ENCODE measurements at places on chromosomes 16 and 17.
A peak's percentile ranks its signal among the peaks of the same experiment; 100 is the strongest.

- H3K27me3 ChIP-seq = no peaks in the 10 kb centered on the region
- peak; percentile 55 for DNase-seq
- H3K4me3 ChIP-seq = no peak overlapping the region
- H3K4me1 ChIP-seq = peaks cover 21% of the 10 kb centered on the region
- H3K27ac ChIP-seq = no peak overlapping the region
Measured at GRCh38 chr17:57440522-57441269, 184.4 kb downstream of the MSI2 start.

- DNase-seq = no peak
- no peak overlapping the region for H3K27ac ChIP-seq
- no peaks in the 10 kb centered on the region for H3K36me3 ChIP-seq
- H3K27me3 ChIP-seq = no peaks in the 10 kb centered on the region
- no peaks in the 10 kb centered on the region for H3K4me1 ChIP-seq
Measured at GRCh38 chr17:9968008-9968407, 62.9 kb upstream of the RCVRN start.

- no peak overlapping the region for H3K27ac ChIP-seq
- no peaks in the 10 kb centered on the region for H3K27me3 ChIP-seq
- H3K4me1 ChIP-seq = no peaks in the 10 kb centered on the region
- DNase-seq = no peak
Measured at GRCh38 chr16:79124016-79124756, 476.4 kb downstream of the MAF start.

DNA sequence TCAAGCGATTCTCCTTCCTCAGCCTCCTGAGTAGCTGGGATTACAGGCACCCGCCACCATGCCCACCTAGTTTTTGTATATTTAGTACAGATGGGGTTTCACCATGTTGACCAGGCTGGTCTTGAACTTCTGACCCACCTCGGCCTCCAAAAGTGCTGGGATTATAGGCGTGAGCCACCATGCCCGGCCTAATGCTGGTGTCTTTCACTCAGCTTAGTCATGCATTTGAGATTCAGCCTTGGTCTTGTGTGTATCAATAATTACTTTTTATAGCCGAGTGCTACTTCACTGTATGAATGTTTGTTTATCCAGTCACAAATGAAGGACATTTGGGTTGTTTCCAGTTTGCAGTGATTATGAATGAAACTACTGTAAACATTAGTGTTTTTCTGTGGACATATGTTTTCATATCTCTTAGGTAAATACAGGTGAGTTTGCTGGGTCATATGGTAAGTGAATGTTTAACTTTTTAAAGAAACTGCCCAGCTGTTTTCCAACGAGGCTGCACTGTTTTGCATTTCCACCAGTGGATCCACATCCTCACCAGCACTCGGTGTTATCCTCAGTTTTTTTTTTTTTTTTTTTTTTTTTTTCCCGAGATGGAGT, 11.0 kb upstream of the PLCG2 start:
- DNase-seq = no peak
- H3K27ac ChIP-seq = no peak overlapping the region
- H3K27me3 ChIP-seq = no peaks in the 10 kb centered on the region
- no peaks in the 10 kb centered on the region for H3K4me1 ChIP-seq

DNA sequence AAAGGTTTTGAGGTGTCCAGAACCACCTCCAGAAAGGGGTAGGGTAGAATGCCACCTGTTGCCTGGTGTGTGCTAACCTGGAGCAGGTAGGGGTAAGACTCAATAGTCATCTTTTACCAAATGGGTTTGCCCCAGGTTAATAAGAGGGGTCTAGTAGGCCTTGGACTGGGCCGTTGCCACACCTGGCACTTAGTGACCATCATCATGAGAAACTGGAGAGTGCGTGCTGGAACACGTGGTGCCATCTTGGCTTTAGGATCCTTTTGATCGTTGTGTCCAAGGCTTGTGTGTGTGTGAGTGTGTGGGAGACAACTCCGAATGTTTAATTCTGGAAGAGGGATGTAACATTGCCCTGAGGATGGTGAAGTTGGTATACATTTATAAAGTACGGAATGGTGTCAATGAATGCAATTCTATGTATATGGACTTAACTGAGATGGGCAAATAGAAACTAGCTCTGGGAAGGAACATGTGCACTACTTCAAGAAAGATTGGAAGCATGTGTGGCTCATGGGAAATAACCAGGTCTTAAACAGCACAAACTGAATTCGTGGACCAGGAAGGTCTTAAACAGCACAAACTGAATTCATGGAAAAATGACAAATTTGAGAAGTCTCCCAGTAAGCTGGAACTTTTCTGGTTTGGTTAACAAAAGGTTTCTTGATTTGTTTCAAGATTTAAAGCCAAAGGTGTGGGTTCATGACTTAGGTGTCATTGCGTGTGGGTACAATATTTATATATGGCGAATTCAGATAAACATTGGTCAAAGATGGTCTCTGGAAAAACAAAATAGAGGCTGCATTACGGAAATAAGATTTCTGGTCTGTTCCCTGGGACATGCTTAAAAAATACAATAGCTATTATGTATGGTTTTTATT, 7.2 kb downstream of the FUS start:
- peaks cover 11% of the 10 kb centered on the region for H3K4me1 ChIP-seq
- no peaks in the 10 kb centered on the region for H3K27me3 ChIP-seq
- DNase-seq = no peak

GRCh38 chr16:89921131-89921701, 1.9 kb upstream of the TUBB3 start:
- DNase-seq = no peak
- H3K4me1 ChIP-seq = peaks cover 41% of the 10 kb centered on the region
- H3K36me3 ChIP-seq = no peaks in the 10 kb centered on the region
- no peaks in the 10 kb centered on the region for H3K27me3 ChIP-seq
- no peak overlapping the region for H3K4me3 ChIP-seq
- peak overlapping the region; percentile 99 for H3K27ac ChIP-seq

- H3K4me1 ChIP-seq = no peaks in the 10 kb centered on the region
- DNase-seq = no peak
- H3K4me3 ChIP-seq = no peak overlapping the region
- H3K27me3 ChIP-seq = no peaks in the 10 kb centered on the region
- H3K27ac ChIP-seq = no peak overlapping the region
- no peaks in the 10 kb centered on the region for H3K36me3 ChIP-seq
Measured at GRCh38 chr16:62549875-62550274, 513.6 kb upstream of the CDH8 start.

- peak; percentile 44 for DNase-seq
- H3K4me3 ChIP-seq = no peak overlapping the region
- peaks cover 18% of the 10 kb centered on the region for H3K4me1 ChIP-seq
- H3K27me3 ChIP-seq = no peaks in the 10 kb centered on the region
Measured at GRCh38 chr16:4404247-4404966, 12.0 kb downstream of the CORO7 start.

- DNase-seq = no peak
- H3K27me3 ChIP-seq = no peaks in the 10 kb centered on the region
- H3K4me1 ChIP-seq = peaks cover 21% of the 10 kb centered on the region
- H3K27ac ChIP-seq = peak overlapping the region; percentile 66
Measured at GRCh38 chr17:4987767-4988567, 492 bp upstream of the CAMTA2 start.

GRCh38 chr16:9112166-9112843, 20.9 kb downstream of the HAPSTR1 start:
- H3K27ac ChIP-seq = no peak overlapping the region
- peaks cover 56% of the 10 kb centered on the region for H3K4me1 ChIP-seq
- no peaks in the 10 kb centered on the region for H3K27me3 ChIP-seq
- H3K4me3 ChIP-seq = no peak overlapping the region

GRCh38 chr16:85136702-85137322, 24.5 kb upstream of the CIBAR2 start:
- H3K36me3 ChIP-seq = no peaks in the 10 kb centered on the region
- H3K27me3 ChIP-seq = no peaks in the 10 kb centered on the region
- H3K4me3 ChIP-seq = no peak overlapping the region
- H3K4me1 ChIP-seq = peaks cover 29% of the 10 kb centered on the region

DNA sequence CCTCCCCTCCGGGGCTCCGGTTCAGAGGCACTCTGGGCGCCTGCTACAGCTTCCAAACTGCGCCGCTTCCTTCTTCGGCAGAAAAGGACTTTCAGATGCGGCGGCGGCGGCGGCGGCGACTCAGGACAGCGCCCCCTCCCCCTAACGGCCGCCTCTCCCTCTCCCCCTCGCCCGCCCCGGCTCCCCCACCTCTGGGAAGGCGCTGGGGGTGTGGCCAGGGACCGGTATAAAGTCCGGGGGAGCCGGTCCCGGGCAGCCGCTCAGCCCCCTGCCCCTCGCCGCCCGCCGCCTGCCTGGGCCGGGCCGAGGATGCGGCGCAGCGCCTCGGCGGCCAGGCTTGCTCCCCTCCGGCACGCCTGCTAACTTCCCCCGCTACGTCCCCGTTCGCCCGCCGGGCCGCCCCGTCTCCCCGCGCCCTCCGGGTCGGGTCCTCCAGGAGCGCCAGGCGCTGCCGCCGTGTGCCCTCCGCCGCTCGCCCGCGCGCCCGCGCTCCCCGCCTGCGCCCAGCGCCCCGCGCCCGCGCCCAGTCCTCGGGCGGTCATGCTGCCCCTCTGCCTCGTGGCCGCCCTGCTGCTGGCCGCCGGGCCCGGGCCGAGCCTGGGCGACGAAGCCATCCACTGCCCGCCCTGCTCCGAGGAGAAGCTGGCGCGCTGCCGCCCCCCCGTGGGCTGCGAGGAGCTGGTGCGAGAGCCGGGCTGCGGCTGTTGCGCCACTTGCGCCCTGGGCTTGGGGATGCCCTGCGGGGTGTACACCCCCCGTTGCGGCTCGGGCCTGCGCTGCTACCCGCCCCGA, at the start of gene IGFBP4:
IGFBP4 (plus strand) TSS at position 255 of the 792 bp plus-strand sequence; CDS start at position 541, 286 bp downstream.
- H3K27ac ChIP-seq = peak within 1 kb of the TSS; percentile 77
- no peaks in the 10 kb centered on the region for H3K36me3 ChIP-seq
- H3K27me3 ChIP-seq = no peaks in the 10 kb centered on the region
- DNase-seq = peak; percentile 69

- H3K4me1 ChIP-seq = peaks cover 34% of the 10 kb centered on the region
- peak within 1 kb of the TSS; percentile 99 for H3K27ac ChIP-seq
- peak within 1 kb of the TSS; percentile 84 for H3K4me3 ChIP-seq
- peak; percentile 83 for DNase-seq
- H3K27me3 ChIP-seq = no peaks in the 10 kb centered on the region
Measured at GRCh38 chr16:89922884-89923639, at the start of gene TUBB3. Gene TUBB3, plus strand, starts transcription at chr16:89923342. Its CDS starts 60 bp downstream, at chr16:89923402.

DNA sequence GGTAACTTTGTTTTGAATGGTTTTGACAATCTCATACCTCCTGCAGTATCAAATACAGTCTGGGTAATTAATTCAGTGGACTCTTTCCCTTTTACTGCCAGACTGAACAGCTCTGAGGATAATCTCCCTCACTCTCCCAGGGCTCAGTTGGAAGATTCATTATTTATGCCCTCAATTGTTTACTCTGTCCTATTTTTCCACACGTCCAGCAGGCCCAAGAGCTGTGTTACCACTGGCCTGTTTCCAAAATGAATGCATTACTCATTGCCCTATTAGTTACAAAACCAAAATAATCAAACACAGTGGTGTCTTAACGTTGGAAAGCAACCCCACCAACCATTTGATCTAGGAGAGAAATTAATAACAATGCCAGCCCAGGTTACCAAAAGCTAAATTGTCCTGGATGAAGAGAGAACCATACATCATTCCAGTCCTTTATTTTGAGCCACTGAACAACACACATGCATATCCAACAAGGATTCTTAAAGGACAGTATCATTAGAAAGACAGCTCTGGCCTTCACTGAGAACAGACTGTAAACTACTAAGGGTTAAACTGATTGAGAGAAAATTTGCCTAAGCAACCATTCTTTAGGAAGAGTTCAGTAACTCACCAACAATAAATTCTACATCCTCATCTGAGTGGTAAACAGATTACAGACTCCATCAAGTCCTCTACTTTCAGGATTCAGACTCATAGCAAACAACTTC, 34.5 kb downstream of the FAM222B start:
- DNase-seq = peak; percentile 95
- H3K27ac ChIP-seq = peak overlapping the region; percentile 89
- no peak overlapping the region for H3K4me3 ChIP-seq
- peaks cover 6% of the 10 kb centered on the region for H3K36me3 ChIP-seq

DNA sequence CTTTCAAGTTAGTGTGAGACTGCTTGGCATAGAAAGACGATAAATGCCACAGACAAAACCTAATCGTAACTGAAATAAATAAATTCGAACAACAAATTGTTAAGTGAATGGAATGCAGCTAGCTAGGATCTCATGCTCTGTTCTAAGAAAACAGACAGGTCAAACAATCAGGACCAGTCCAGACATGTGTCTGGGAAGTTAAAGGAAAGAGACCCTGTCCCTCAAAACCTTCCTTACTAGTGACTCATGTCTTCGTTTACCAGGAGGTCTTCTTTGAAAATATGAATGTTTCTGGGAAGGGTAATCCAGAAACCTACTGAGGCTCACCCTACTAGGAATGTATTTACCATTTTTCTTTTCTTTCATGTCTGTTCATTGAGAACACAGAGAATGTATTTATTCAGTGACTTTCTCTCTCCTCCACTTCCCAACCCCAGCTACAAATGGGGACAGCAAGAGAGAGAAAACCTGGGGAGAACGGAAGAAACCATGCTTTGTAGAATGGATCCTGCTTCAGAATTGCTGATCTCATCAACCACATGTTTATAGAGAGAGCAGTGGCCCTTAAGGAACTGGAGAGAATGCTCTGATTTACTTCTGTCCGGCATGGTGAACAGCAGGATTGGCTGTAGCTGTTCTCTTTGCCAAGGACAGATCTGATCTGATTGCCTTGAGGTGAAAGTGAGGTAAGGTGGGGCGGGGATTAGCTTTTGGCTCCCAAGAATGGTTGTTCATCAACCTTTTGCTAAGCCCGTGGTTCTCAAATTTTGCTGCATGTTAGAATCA, 39.4 kb upstream of the DHX8 start:
- H3K4me3 ChIP-seq = no peak overlapping the region
- no peaks in the 10 kb centered on the region for H3K4me1 ChIP-seq
- H3K27me3 ChIP-seq = peaks cover 6% of the 10 kb centered on the region
- no peak for DNase-seq
- no peaks in the 10 kb centered on the region for H3K36me3 ChIP-seq

DNA sequence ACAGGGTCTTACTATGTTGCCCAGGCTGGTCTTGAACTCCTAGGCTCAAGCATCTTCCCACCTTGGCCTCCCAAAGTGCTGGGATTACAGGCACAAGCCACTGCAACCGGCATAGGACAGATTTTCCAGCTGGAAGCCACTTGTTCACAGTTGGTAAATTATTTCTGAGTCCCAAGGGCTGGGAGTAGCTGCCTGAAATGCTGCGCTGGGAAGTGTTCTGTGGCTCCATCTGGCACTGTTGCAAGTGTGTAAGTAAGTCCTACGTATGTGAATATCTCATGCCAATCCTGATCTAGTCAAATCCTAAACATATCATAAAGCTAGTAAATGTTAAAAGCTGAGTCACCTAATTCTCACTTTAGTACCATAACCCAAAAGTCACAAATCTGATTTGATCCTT, 48.1 kb downstream of the YWHAE start:
- H3K4me1 ChIP-seq = peaks cover 11% of the 10 kb centered on the region
- H3K36me3 ChIP-seq = peaks cover 19% of the 10 kb centered on the region
- H3K27me3 ChIP-seq = no peaks in the 10 kb centered on the region
- H3K4me3 ChIP-seq = no peak overlapping the region

GRCh38 chr17:49890077-49890821, 42.4 kb upstream of the TAC4 start:
- H3K4me1 ChIP-seq = no peaks in the 10 kb centered on the region
- H3K27ac ChIP-seq = no peak overlapping the region
- peaks cover 50% of the 10 kb centered on the region for H3K27me3 ChIP-seq

- no peaks in the 10 kb centered on the region for H3K36me3 ChIP-seq
- H3K27me3 ChIP-seq = no peaks in the 10 kb centered on the region
- DNase-seq = no peak
- peak overlapping the region; percentile 33 for H3K4me3 ChIP-seq
Measured at GRCh38 chr16:67013233-67013822, 15.6 kb upstream of the CBFB start.

GRCh38 chr16:20167323-20167722, 93.6 kb upstream of the GPR139 start:
- H3K4me3 ChIP-seq = no peak overlapping the region
- H3K4me1 ChIP-seq = no peaks in the 10 kb centered on the region
- no peak for DNase-seq
- no peak overlapping the region for H3K27ac ChIP-seq

GRCh38 chr16:17452922-17453321, 17.8 kb downstream of the XYLT1 start:
- no peak overlapping the region for H3K27ac ChIP-seq
- no peaks in the 10 kb centered on the region for H3K4me1 ChIP-seq
- no peak for DNase-seq
